ENCODE measurements at places on chromosomes 13 and 19.

DNA sequence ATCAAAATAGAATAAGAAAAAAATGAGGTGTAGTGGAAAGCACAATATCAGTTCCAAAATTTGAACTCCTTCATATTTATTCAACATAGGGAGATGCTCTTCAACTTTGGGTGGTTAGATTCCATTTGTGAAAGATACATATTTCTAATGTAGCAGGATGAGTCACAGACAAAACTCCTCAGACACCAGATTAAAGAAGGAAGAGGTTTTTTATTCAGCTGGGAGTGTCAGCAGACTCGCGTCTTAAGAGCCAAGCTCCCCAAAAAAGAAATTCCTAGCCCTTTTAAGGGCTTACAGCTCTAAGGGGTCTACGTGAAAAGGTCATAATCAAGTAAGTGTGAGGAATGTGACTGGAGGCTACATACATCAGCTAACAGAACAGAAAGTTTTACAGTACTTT, 6.8 kb upstream of the ZNF765 start:
- DNase-seq = no peak

DNA sequence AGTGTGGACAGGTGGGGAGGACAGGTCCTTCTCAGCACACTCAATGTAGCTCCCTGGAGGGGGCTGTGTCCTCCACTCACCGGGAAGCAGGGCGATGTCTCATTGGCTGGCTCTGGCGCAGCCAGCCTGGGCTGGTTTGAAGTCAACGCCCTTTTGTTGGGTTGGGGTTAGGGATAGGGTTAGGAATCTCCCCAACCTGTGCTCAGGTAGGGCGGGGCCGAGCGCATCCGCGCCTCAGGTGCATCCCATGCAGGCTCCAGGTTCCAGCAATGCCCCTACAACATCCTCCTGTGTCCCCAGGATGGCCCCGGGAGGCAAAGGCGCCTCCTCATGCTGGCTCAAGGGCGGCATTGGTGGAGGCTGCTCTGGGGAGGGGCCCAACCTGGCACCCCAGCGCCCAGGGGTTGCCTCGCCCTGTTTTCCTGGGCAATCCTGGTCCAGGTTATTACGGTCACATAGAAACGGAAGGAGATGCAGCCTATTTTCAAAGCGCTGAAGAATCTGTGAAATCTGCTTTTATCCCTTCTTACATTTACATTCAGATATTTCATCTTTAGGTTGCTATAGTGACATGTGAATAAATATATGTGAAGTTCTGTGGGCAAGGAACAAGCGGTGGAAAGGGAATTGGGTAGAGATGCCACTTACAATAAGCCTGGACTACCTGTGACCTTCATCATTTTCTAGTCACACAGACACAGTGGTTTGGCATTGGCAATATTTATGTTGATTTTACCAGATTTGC, 74.3 kb downstream of the TM9SF2 start:
- DNase-seq = no peak

DNA sequence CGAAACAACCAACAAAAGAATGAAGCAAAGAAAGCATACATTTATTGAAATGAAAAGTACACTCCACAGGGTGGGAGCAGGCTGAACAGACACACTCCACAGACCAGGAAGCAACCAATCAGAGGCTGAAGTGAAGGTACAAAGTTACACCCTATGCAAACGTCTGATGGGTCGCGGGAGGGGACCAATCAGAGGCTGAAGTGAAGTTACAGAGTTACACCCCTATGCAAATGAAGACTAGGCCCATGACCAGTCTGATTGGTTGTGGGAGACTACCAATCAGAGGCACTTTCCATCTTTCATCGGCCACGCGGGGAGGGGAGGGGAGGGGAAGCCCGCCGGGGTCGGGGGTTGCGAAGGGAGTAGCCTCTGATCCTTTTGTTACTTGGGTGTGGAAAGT, 12.4 kb upstream of the FBL start:
- DNase-seq = no peak

DNA sequence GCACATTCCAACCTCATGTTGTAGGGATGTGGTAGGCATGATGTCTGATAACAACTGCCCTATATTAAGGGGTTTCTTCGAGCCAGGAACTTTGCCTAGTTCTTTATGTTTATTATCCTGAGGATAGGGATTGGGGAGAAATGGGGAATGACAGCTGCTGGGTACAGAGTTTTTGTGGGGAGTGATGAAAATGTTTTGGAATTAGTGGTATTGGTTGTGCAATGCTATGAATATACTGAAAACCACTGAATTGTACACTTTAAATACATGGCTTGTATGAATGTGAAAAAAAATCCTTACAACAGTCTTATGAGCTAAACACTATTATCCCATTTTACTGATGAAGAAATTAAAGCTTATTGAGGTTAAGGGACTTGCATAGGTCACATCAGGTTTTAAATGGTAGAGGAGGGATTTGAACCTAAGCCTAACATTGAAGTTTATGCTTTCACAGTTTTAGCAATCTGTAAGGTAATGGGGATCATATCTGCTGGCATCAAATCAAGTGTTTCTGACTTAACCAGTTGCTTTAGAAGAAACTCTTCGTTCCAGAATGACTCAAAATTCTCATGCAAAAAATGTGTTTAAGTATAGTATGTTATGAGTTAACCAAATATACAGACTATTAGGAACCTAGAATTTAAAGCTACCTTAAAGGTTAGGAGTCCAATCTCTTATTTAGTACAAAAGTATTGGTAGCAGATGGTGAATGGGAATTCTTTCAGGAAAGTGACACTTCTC, 61.4 kb downstream of the ERCC5 start:
- no peak for DNase-seq

- peak; percentile 78 for DNase-seq
These were observed 96.2 kb downstream of the CYSLTR2 start for GRCh38 chr13:48749699-48750473.

- no peak for DNase-seq
These were observed 77.9 kb downstream of the PTPRS start for GRCh38 chr19:5262721-5263120.

DNA sequence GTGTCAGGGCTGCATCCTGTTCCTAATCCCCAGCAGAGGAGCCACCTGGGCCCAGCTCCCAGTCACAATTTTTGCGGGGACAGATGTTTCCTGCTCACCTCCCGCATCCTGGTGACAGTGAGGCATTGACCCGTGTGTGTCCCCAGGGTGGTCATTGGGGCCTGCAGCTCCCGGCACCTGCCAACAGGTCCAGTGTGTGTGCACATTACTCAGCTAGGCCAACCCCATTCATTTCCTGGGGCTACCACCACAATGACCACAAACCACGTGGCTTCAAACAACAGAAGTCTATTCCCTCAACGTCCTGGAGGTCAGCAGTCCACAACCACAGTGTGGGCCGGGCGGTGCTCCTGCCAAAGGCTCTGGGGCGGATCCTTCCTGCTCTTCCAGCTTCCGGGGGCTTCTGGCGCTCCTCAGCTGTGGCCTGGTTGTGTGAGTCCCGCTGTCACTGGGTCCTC, 11.9 kb upstream of the F2RL3 start:
- no peak for DNase-seq

- DNase-seq = peak; percentile 41
These were observed 11.2 kb downstream of the HAS1 start for GRCh38 chr19:51712461-51713081.

GRCh38 chr13:113472355-113473025, 18.0 kb downstream of the DCUN1D2 start:
- DNase-seq = no peak

DNA sequence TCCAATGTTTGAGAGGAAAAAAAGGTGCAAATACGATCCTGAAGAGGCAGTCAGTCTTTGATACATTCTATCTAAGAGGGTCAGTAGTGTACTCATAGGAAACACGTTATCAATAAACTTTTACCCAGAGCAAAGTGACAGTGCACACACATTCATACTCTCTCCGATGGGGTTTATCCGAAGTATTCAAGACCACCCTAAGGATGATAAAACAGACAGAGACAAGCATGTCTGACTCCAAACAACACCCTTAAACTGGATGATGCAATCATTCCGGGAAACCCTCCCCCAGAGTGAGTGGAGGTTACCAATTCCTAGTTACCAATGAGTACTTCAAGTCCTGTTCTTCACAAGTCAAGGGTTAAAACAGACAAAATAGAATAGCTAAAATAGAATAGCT, 79.1 kb downstream of the DNAJC3 start:
- no peak for DNase-seq

DNA sequence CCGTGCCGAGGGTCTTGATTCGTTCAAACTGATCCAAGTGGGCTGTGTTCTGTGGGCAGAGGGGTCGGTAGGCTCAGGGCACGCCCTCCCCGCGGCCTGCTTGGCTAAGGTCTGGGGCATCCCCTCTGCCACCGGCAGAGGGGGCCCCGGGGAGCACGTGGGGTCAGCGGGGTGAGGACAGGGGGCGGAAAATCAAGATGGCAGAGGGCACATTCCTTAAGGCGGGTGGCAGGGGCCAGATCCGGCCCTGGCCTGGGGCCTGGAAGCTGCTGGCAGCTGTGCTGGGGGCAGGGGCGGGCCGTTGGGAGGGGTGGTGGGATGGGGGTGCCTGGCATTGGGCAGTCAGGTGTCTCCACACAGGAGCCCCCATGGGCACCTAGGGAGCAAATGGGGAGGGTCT, 10.7 kb downstream of the PRKACA start:
- no peak for DNase-seq

GRCh38 chr13:30398601-30399072, 23.7 kb upstream of the UBE2L5 start:
- no peak for DNase-seq

DNA sequence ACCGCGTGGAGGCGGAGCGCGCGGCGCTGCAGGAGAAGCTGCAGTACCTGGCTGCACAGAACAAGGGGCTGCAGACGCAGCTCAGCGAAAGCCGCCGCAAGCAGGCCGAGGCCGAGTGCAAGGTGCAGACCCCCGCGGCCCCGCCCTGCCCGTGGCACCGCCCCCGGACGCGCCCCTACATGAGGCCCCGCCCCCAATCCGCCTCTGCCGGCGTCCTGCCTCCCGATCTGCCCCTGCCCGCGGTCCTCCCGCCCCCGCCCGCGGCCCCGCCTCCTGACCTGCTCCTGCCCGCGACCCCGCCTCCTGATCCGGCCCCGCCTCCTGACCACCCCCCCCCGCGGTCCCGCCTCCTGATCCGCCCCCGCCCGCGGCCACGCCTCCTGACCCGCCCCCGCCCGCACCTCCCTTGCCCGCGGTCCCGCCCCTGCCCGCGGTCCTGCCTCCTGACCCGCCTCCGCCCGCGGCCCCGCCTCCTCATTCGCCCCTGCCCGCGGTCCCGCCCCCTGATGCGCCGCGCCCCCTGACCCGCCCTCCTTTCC, 11.7 kb downstream of the PRR36 start:
- peak; percentile 92 for DNase-seq

GRCh38 chr19:35549174-35549788, 3.9 kb downstream of the TMEM147 start:
- DNase-seq = peak; percentile 89

GRCh38 chr19:9362905-9363304, at the start of gene ZNF177:
TSS of gene ZNF177 (plus strand) at chr19:9363013. CDS start at chr19:9378312, 15,299 bp downstream.
- peak; percentile 80 for DNase-seq

- no peak for DNase-seq
These were observed 6.1 kb downstream of the SAFB start for GRCh38 chr19:5628919-5629481.

- DNase-seq = no peak
These were observed 156.5 kb downstream of the LMO7 start for GRCh38 chr13:75792526-75793187.

DNA sequence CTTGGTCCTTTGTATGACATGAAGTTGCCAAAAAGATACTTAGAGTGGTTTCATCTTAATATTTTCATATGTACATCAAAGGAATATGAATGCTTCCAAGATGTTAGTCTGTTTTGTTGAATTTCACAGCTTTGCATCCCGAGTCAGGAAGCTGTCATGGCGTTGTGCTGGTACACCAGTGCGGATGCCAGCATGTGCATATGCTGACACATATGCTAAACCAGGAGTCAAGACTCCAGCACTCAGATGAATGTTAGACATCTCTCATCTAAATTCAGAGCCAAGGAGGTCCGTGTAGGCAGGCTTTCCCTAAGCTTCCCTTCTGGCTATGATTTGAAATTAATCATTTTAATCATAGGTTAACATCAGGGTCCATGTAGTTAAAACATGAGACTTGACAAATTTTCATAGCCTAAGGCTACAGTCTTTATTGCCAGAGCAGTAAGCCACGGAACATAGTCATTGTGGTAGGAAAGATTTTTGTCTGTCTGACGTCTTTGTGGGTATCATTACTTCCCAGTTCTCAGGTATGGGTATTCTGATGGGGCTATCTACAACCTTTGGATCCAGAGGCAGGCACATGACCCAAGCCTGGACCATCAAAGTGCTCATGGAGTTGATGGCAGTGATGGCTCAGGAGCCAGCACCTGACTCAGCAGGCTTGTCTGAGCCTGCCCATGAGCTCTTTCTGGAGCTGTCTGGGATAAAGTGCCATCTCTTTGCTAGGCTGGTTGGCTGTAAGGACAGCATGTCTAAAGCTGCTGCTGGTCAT, 246.1 kb downstream of the KCNRG start:
- DNase-seq = no peak

DNA sequence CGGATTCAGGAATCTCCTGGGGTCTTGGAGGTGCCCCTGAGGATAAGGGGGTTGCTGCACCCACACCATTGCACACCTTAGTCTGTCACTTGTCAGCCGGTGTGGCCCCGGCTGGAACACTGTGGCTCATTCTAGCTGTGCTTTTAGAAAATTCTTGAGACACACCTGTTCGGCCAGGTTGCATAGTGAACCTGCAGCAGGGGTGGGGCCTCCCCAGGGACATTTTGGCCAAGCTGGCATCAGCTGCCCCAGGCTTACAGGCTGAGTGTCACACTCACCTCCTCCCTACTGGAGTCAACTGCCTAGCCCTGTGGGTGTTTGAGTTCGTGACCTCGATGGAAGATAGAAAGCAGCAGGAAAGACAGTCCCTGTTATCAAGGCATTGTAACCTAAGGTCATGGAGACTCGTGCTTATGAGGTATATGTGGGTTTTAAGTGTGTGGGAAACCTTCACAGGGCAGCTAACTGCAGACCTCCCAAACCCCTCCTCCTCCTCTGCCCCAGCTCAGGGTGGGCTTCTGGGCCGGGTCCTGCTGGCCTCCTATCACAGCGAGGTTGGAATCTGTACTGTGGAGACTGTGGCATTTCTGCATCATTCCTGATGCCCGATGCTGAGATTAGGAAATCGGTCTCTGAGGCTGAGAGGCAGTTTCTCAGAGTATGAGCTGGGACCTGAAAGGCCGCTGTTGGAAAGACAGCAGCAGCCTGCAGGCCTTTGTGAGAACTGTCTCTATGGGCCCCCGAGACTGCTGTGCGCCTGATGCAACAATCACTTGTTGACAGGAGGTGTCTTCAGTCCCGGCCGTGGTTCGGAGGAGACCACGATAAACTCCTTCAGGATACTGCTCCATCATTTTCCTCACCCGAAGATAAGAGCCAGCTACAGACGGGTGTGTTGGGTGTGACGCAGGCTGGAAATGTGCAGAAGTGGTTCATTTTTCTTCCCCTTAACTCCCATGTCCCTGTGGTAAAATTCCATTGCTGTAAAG, 72.2 kb downstream of the ATP11A start:
- no peak for DNase-seq

DNA sequence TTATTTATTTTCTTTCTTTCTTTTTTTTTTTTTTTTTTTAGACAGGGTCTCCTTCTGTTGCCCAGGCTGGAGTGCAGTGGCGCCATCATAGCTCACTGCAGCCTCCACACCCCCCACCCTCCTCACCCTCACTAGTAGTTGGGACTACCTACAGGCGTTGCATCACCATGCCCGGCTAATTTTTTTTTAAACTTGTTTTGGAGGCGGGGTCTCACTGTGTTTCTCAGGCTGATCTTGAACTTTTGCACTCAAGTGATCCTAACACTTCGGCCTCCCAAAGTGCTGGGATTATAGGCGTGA, 33.6 kb downstream of the GJA3 start:
- no peak for DNase-seq
